ENCODE measurements at places on chromosomes 11 and 22.

DNA sequence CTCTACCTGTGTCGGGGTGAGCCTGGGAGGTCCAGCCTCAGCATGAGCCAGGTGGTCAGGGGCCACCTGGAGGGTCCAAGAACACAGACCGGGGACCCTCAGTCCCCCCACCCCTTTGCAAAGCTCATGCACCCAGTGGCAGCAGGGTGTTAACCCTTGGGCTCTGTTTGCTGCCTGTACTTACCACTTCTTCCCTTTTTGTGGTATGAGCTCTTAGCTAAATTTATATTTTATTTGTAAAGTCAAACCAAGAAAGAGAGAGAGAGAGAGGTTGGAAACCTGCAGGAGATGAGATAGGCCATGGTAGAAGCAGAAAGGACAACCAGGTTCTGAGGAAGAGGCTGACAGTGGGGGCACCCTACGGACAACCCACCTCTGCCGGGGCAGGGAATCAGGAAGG, 29.9 kb downstream of the IL10RA start:
- no peak for DNase-seq

DNA sequence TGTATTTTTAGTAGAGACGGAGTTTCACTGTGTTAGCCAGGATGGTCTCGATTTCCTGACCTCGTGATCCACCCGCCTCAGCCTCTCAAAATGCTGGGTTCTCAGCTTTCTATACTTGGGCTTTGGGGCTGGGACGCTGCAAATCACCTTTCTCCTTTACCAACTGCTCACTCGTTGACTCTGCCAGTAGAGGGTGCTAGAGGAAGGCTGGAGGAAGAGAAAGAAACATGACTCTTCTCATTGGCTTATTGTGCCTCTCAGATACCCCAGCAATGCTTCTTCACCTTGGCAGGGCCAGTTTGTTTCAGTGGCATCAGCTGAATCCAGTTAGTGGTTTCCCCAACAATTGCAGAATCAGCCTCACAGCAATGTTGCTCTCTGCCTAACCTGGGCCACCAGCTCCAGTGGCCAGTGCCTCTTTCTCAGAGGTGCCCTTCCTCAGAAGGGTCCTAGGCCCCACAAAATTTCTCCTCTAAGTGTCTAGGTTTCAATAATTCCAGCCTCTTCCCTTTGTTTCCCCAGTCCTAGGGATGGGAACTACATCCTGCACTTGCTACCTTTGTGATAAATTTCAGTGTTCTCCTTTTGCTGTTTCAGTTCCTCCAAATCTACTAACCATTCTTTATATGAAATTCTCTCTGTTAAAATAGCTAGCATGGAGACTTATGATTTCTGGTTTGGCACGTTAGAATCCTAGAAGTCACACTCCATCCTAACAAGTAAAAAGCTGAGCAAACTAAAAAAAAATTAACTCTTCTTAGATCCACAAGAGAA, 71.5 kb upstream of the VSTM5 start:
- no peak for DNase-seq

GRCh38 chr11:14908214-14908880, 16.3 kb upstream of the CYP2R1 start:
- no peak for DNase-seq

DNA sequence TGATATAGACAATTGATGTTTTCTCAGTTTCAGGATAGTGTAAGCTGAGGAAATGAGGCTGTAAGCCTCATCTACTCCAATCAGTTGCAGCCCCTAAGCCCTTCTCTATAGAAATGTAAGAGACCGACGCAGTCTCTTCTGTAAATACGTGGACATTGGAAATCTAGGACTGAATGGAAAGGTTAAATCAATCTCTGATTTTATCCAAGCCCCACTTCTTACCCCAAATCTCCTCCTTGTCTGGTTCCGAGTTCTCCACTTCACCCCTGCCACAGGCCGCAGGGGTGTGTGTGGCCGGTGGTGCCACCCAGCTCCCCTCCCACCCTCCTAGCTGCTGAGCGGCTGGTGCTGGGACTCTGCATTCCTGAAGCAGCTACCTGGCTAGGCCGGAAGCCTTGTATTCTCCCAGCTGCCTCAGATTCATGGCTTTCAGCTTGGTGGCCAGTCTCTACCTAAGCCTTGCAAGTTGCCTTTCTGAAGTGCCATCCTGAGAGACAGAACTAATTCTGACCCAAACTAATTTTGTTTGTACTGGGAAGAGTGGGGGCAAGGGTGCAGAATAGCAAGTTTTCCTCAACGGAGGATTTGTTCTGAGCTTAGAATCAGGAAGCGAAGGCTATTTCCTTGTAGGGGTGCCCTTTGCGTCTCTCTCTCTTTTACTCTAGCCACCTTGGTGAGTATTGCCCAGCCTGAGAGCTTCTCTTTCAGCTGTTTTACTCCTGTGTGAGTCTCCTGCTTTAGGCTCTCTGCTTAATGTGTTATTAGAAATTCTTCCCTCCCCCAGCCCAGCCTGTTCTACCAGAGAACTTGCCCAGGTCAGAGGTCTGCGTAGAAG, 749 bp downstream of the VWA5A start:
- no peak for DNase-seq
